ENCODE measurements at places on chromosomes 3 and 15. TPM values are rescaled to one million over a fixed set of nuclear protein-coding genes. Genes with fewer than 3 reads are reported as not detected.

- no peaks in the 10 kb centered on the region for H3K4me1 ChIP-seq
- no peak overlapping the region for H3K27ac ChIP-seq
- H3K4me3 ChIP-seq: no peak overlapping the region
- no peaks in the 10 kb centered on the region for H3K27me3 ChIP-seq
These were observed 119.4 kb downstream of the ATP10A start for GRCh38 chr15:25743548-25744275.

- H3K4me3 ChIP-seq: no peak overlapping the region
- no peaks in the 10 kb centered on the region for H3K36me3 ChIP-seq
- DNase-seq: no peak
- no peaks in the 10 kb centered on the region for H3K27me3 ChIP-seq
- H3K4me1 ChIP-seq: no peaks in the 10 kb centered on the region
These were observed 24.3 kb upstream of the TATDN2 start for GRCh38 chr3:10223676-10224639.

DNA sequence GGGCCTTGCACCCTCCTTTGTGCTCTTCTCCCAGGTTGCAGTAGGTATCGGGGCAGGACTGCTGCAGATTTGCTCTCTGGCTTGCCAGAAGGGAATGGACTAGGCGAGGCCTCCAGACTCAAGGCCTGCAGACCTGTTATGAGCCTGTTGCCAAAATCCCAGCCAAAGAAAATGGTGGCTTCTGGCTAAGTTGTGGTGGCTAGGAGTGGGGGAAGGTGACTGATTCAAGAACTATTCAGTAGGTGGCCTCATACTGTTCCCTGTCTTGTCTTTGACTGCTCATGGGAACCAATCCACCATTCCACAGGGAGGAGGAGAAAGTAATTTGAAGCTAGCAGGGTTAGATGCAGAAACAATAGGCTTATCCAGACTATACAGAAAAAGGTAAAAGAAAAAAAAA lies 380.4 kb upstream of the PROK2 start:
- H3K27me3 ChIP-seq: no peaks in the 10 kb centered on the region
- H3K36me3 ChIP-seq: no peaks in the 10 kb centered on the region
- DNase-seq: no peak
- no peak overlapping the region for H3K4me3 ChIP-seq
- peaks cover 9% of the 10 kb centered on the region for H3K4me1 ChIP-seq
- no peak overlapping the region for H3K27ac ChIP-seq

- no peaks in the 10 kb centered on the region for H3K36me3 ChIP-seq
- no peak for DNase-seq
- no peak overlapping the region for H3K4me3 ChIP-seq
- no peak overlapping the region for H3K27ac ChIP-seq
These were observed 204.4 kb upstream of the THBS1 start for GRCh38 chr15:39376371-39376909.

Gene TMC3
- 0.43 TPM for total RNA-seq

DNA sequence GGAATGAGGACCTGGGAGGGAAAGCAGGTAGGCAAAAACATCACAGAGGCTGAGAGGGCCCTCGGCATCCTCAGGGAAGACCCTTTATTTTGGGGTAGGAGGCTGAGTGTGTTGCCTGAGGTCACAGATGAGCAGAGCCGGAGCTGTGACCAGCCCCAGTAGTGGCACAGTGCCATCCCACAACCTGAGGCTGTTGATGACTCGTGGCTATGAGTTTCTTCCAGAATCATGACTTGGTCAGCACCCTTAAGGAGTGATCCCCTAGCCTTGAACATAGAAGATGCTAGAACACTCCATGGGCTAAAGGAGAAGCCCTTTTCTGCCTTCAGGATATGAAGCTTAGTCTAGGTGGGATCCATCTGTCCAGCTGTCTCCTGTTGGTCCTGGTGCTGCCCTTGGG lies 19.5 kb upstream of the CXCR6 start:
- no peak for DNase-seq
- no peaks in the 10 kb centered on the region for H3K27me3 ChIP-seq
- no peaks in the 10 kb centered on the region for H3K4me1 ChIP-seq
- no peak overlapping the region for H3K4me3 ChIP-seq
- no peaks in the 10 kb centered on the region for H3K36me3 ChIP-seq
- H3K27ac ChIP-seq: no peak overlapping the region

- H3K27me3 ChIP-seq: no peaks in the 10 kb centered on the region
- peak overlapping the region; percentile 48 for H3K4me3 ChIP-seq
- peaks cover 17% of the 10 kb centered on the region for H3K4me1 ChIP-seq
- no peaks in the 10 kb centered on the region for H3K36me3 ChIP-seq
- DNase-seq: no peak
These were observed 160.9 kb downstream of the TIGIT start for GRCh38 chr3:114454551-114455251.

GRCh38 chr3:37050282-37050681 lies 57.0 kb downstream of the MLH1 start:
- peak; percentile 15 for DNase-seq
- H3K4me3 ChIP-seq: no peak overlapping the region
- no peaks in the 10 kb centered on the region for H3K36me3 ChIP-seq
- H3K4me1 ChIP-seq: no peaks in the 10 kb centered on the region
- no peaks in the 10 kb centered on the region for H3K27me3 ChIP-seq
- H3K27ac ChIP-seq: no peak overlapping the region

Gene SLC27A2
- 41.3 TPM for total RNA-seq

Gene LDHAL6B
- not detected for total RNA-seq

DNA sequence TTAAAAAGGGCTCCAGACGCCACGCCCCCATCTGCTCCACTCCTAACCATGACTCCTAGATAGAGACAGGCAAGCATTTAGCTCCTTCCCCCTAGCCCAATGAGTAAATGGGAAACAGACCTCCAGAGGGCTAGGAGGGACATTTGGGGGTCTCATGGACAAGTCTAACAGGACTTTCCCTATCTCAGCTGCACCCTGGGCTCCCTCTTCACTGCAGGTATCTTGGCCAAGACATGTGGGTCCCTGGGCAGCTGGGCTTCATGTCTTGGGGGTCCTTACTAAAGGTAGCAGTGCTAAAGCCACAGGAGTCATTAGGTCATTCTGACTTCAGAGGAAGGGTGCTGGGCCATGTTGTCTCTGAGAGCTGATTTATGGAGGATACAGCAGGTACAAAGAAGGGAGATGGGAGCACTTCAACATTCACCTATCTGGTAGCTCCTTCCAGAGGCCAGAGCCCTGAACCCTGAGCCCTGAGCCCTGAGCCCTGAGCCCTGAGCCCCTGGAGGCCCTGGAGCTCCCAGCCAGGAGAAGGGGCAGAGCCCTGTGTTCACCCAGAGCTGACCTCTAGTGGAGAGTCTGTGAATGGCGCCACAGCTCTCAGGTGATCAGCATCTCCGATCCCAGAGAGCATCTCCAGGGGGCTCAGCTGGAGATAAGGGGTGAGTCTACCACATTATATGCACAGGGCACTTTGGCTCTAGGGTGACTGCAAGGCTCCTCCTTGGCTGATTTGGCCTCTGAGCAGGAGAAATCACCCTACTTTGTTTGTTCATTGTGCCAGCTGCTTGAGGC lies 40.1 kb upstream of the EPHB1 start:
- no peak overlapping the region for H3K4me3 ChIP-seq
- H3K4me1 ChIP-seq: no peaks in the 10 kb centered on the region
- DNase-seq: peak; percentile 61
- H3K36me3 ChIP-seq: no peaks in the 10 kb centered on the region
- no peaks in the 10 kb centered on the region for H3K27me3 ChIP-seq

Gene CDHR4
- not detected for total RNA-seq
